ENCODE measurements at places on chromosomes 1 and 21. TPM values are rescaled to one million over a fixed set of nuclear protein-coding genes. Genes with fewer than 3 reads are reported as not detected.

GRCh38 chr1:111959436-111959835 is 30.0 kb downstream of the KCND3 start:
- DNase-seq = no peak

The TSSK3 gene
- total RNA-seq = 0.50 TPM

GRCh38 chr1:209367061-209367772 is 216.3 kb upstream of the CAMK1G start:
- DNase-seq = no peak

DNA sequence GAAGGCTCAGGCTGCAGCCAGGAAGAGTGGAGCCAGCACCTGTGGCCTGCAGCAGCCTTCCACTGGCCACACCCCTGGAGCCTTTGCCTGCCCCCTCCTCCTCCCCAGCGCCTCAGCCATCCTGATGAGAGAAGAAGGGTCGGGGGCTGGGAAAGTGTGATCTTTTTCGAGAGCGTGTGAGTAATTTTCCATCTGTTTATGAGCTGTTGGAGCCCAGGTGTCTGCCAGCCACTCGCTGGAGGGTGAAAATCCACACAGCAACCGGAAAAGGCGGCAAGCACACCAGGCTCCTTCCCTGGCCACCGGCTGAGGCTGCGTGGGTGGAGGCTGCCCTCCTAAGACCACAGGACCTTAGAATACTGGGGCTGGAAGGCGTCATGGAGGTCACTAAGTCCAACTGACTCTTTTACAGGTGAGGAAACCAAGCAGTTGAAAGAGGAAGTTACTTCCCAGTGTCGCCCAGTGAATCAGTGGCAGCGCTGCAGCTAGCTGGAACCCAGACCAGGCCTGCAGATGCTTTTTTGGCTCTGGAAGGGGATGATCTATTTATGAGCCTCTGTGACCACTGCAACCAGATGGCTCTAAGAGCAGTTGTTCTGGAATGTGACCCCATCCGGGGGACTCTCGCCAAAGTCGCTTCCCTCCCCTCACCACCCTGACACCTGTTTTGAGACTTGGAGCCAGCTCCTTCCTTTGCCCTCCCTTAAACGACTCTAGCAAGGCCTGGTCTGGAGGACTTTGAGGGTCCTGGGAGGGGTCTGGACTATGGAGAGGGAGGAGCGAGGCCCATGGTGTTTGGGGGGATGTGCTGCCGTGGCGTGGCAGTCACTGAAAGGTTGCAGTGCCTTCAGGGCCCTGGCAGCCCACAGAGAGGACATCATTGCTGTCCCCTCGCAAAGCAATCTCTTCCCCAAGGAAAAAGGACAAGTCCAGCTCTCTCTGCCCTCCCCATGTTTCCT is 54.5 kb downstream of the LGR6 start:
- DNase-seq = no peak

- DNase-seq = no peak
These were observed 107.3 kb downstream of the UCHL5 start for GRCh38 chr1:192951691-192952460.

The C1QC gene
- total RNA-seq = 151 TPM

The MROH7 gene
- total RNA-seq = 0.51 TPM

DNA sequence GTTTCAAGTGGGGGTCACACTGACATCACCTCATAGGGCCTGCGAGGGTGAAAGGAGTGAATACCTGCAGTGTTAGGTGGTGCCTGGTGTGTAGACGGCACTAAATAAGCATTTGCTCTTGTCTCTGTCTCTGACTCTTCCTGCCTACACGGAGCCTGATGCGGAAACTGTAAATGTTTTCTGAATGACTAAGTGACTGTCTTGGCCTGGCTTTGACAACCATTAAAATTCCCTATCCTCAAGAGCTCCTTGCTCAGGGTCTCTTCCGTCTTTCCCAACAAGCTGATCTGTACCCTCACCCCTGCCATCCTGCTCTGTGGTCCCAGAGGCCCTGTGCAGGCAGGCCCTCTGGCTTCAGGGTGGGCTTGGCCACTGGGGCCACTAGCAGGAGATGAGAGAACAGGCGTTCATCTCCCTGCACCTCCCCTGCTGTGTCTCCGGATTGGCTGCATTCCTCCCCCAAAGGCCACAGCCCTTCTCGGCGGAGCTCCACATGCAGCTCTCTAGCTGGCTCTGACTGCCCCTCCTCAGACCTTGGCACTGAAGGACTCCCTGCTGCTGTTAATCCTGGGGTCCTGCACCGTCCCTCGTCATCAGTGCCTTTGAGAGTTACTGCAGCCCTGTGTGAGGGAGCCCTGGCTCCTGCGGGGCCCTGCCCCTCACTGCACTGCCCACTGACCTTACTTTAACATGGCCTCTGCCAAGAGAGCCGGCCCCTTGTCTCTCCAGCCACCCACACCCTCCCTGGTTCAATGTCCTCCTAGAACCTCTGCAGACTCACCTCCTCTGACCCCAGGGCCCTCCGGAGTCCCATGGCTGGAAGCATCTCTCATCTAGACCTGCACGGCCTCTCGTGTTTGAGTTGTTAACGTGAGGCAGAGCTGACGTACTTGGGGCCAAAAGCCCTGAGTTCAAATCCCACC is 211.1 kb downstream of the MATN1 start:
- DNase-seq = no peak

GRCh38 chr1:156394082-156394481 is 25.1 kb downstream of the RHBG start:
- DNase-seq = no peak

DNA sequence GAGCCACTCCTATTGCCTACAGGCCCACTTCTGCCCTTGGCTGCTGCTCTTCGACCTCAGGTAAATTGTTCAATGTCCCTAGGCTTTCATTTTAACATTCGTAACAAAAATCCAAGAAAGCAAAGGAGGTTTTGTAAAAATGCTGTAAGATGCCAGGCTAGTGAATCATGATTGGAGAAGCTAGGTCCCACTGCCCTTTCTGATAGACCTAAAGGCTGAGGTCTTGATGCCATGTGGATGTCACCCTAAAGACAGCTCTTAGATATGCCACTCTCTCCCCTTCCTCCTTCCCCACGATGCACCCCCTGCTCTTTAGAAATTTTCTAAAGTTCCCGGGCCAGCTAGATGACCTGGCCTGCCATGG is 9.9 kb upstream of the TMEM39B start:
- no peak for DNase-seq

The TMOD4 gene
- total RNA-seq = not detected

DNA sequence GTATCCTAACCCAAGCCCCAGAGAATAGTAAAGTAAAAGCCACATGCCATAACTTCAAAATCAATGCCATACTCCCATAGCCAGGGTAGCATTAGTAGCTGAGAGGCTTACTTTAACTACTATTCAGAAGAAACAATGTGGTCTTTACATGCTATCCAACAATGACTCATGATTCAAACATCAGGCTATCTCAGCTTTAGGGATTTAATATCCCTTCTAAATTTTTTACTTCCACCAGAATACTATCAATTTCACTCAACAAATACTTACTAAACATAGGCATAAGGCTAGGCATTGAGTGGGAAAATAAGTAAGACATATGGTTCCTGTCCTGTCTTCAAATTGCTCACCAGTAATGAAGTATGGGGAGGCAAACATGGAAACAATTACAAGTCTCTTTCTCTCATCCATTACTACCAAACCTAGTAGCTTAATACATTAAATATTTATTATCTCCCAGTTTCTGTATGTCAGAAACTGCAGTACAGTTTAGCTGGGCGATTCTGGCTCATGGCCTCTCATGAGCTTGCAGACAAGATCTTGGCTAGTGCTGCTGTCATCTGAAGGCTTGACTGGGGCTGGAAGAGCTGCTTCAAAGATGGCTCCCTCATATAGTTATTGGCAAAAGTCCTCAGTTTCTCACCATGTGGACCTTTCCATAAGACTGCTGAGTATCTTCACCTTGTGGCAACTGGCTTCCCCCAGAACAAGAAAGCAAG is 30.7 kb downstream of the EVI5 start:
- no peak for DNase-seq

The SPSB1 gene
- 4.1 TPM for total RNA-seq

The PWP2 gene
- 8.4 TPM for total RNA-seq

The PRAMEF20 gene
- not detected for total RNA-seq

DNA sequence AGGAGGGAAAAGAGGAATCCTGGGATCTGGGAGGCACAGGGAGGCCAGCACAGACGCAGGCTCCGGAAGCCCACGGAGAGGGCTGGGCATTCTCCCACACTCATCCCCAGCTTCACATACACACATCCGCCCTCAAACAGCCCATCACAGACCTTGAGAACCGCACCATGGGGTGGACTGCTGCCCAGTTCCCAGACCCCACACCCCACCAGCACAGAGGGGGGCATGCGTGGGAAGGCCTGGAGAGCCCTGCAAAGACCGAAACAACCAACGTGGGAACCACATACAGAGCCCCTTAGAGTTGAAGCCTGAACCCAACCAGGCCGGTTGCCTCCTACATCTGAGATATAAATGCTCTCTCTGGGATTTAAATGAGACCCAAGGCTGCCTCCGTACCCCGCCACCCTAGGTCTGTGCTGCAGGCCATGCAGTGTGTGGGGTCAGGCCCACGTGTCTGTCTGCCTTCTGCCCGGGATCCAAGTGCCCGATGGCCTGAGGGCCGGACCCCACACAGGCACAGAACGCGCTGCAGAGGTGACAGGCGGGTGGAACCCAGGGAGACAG is 126.2 kb upstream of the COL6A1 start:
- DNase-seq = no peak

The SLFNL1 gene
- 0.67 TPM for total RNA-seq

DNA sequence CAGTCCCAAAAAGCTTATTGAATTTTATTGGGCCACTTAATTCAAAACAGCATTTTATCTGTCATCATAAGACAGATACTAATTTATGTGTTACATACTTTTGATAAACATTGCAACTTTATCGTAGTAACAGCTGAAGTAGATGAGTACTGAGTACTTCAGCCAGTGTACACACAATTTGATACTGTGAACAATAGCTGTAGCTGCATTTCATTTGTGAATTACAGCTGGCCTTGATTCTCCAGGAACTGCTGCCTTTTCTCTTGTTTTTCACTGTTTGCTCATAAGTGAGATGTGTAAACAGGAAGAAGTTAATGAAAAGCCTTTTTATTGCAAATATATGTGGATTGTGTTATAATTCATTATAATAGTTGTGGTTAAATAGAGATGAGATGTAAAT is 10.2 kb downstream of the UAP1 start:
- no peak for DNase-seq

- DNase-seq = no peak
These were observed 89.7 kb downstream of the SLC45A1 start for GRCh38 chr1:8407652-8408051.

The IGSF3 gene
- 0.92 TPM for total RNA-seq

Measured in liver (tissue), 10 donors.